ENCODE measurements at places on chromosomes 4 and X.

- no peak for DNase-seq
Measured at GRCh38 chr4:134174271-134174670, 27.3 kb downstream of the PABPC4L start.

GRCh38 chr4:102441978-102442911 lies 58.9 kb upstream of the NFKB1 start:
- no peak for DNase-seq

- DNase-seq, result no peak
Measured at GRCh38 chr4:185101354-185101890, 41.6 kb upstream of the SLC25A4 start.

DNA sequence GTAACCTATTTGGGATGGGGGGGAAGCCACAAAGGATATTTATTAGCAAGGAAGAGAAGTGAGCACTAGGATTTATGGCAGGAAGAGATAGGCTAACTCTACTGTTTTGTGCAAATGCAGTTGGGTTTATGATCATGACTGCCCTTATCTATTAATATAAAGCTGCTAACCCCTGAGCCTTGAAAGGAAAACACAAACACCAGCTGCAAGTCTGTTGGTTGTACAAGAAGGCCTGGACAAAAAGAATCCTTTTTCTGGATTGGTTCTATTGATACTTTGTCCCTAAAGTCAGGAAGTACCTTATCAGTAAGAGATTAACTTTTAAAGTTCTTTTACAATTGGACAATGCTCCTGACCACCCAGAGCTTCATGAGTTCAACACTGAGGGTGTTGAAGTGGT lies 188.8 kb downstream of the LRBA start:
- no peak for DNase-seq

DNA sequence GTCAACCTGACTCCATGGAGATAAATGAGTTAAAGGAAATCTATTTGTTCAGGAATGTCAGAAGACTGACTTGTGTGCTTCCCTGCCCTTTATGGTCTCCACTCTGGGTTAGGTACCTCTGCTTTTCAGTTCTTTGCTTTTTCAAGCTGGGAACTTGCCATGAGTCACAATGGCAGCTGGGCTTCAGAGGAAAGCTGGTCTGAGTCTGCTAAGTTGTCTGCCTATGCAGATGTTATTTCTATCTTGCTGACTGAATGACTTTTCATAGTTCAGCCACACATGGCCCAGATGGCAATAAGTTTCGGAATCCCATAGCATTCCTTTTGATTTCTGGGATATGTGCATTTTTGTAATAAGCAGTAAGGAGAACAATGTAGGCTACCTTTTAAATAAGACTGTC lies 337.9 kb upstream of the FGF13 start:
- no peak for DNase-seq

DNA sequence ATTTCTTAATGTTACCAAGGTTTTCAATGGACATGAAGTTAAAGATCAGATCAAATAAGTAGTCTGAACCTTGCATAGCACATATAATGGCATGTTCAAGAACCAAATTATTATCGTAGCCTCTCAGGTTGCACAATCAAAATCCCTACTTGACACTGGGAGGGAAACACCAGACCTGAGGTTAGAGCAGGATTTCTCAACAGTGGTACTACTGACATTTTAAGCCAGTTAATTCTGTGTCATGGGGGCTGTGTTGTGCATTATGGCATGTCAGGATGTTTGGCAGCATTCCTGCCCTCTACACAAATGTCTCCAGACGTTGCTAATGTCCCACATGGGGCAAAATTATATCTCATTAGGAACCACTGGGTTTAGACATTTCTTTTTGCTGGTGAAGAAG lies 20.8 kb downstream of the RLIM start:
- peak; percentile 2 for DNase-seq

- no peak for DNase-seq
Measured at GRCh38 chr4:2712261-2712842, 43.8 kb downstream of the TNIP2 start.

- DNase-seq, result no peak
Measured at GRCh38 chr4:15536552-15537499, 67.1 kb downstream of the CC2D2A start.

DNA sequence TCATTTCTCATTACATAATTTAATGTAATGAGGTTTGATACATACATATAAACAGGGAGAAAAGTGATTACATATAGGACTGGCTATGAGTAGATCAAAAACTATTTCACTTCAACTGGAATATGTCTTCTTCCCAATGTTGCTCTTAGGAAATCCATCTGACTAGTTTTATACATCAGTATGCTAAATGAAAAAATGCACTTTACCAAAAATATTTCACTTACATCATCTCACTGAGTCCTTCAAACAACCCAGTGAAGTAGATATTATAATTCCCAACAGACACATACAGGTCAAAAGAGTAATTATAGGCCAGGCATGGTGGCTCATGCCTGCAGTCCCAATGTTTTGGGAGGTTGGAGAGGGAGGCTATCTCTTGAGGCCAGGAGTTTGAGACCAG lies 215.9 kb downstream of the MID1 start:
- peak; percentile 79 for DNase-seq
